ENCODE measurements at places on chromosomes 12 and 14.

GRCh38 chr12:93624595-93625294 lies 52.3 kb downstream of the SOCS2 start:
- peak; percentile 87 for ATAC-seq

GRCh38 chr14:103881268-103882201 lies 34.2 kb upstream of the PPP1R13B start:
- no peak for ATAC-seq

- ATAC-seq, result no peak
Observed at GRCh38 chr12:41367726-41368405, 179.7 kb downstream of the PDZRN4 start.

DNA sequence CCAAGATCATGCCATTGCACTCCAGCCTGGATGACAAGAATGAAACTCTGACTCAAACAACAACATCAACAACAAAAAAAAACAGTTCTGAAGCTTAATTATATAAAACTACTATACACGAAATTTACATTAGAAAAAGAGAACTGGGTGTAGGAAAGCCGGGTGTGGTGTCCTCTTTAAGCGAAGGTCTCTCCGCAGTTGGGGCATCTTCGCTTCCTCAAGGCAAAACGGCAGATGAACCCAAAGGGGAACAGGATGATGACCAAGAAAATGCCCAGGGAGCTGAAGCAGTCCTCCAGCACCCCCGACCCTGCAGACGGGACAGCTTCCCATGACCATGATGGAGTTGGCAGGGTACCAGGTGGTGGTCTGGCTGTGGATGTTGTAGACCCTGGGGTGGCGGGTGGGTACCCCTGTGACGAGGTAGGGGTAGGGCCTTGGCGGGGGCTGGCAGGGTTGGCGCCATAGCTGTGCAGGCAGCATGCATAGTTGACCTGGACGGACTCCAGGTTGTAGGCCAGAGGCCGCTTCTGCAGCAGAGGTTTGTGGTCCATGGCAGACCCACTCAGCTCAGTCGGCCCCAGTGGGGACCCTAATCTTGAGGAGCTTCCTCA lies 18.2 kb upstream of the BCAT1 start:
- ATAC-seq, result no peak

DNA sequence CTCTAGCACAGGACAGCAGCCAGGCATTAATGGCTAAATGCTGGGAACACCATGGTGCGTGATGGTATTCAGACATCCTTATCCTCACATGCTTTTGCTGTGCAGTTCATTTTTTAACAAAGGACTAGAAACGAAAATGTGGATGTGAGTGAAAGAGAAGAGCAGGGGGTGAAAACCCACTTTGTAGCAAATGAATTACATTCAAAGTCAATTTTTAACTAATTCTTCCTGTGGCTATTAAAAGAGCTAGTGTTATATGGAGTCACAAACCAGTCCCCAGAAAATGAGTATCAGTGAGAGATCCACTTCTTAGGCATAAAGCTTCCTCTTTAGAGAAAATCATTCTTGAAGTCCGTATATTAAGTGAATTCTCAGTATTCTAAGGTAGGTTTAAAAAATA lies 592.0 kb upstream of the LMO3 start:
- no peak for ATAC-seq

GRCh38 chr14:61535458-61535857 lies 159.9 kb upstream of the HIF1A start:
- no peak for ATAC-seq

GRCh38 chr12:49482095-49483051 lies 56.5 kb upstream of the KCNH3 start:
- peak; percentile 59 for ATAC-seq

DNA sequence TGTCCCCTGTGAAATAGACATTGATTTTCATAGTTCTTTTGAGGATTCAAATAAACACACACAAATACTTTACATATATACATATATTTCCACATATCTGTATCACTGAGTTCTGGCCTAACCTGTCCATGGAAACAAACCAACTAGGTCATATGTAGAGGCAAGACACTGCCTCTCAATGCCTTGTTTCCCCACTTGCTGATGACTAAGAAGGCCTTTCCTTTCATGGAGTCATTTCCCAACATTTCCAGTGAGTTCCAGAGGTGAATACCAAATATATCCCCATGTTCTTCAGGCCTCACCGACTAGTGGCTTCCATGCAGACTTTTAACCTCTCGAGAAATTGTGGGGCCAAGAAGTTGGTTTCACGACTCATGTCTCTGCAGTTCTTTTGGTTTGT lies 120.8 kb downstream of the DNAI7 start:
- ATAC-seq, result no peak

GRCh38 chr14:23351681-23352505 lies 794 bp downstream of the SLC22A17 start:
- no peak for ATAC-seq
